ENCODE measurements at places on chromosomes 4 and X.
A peak's percentile ranks its signal among the peaks of the same experiment; 100 is the strongest.

DNA sequence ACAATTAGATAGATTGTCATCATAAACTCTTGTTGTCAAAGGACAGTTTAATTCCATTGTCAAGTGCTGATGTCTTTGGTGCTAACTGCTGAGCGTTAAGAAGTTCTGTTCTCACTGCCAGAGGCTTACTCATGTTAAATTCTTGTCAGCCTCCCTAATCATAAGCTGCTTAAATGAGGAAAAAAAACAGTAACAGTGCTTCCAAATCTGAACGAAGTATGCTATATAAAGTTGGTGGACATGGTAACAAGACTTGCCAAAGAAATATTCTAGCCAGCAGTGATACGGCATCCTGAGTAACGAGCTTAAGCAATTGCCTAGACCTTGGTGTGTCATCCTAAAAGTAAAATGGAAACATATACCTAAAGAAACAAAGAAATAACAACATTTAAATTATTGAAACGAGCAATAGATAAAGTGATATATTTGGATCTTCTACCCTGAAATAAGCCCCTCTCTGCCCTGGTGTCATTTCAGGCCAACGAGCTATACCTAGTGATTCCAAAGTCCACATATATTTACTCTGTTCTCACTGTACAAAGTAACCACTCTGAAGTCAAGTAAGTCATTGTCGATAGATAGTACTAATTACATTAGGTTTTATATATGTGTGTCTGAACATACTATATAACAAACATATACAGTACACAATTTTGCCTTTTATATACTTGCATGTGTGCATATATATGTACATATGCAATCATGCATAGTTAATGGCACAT, 339.7 kb upstream of the HS3ST1 start:
- no peak overlapping the region for H3K4me3 ChIP-seq
- no peak overlapping the region for H3K27ac ChIP-seq
- no peaks in the 10 kb centered on the region for H3K36me3 ChIP-seq
- no peaks in the 10 kb centered on the region for H3K27me3 ChIP-seq
- no peak for DNase-seq
- no peaks in the 10 kb centered on the region for H3K4me1 ChIP-seq

- no peaks in the 10 kb centered on the region for H3K27me3 ChIP-seq
- H3K4me1 ChIP-seq, result no peaks in the 10 kb centered on the region
- no peak for DNase-seq
These were observed 7.2 kb upstream of the PNMA3 start for GRCh38 chrX:153049093-153049492.

- H3K27me3 ChIP-seq, result no peaks in the 10 kb centered on the region
- H3K4me3 ChIP-seq, result no peak overlapping the region
- DNase-seq, result no peak
- H3K36me3 ChIP-seq, result no peaks in the 10 kb centered on the region
These were observed 156.9 kb downstream of the CBR4 start for GRCh38 chr4:168852933-168853713.

- no peak overlapping the region for H3K27ac ChIP-seq
- H3K4me3 ChIP-seq, result no peak overlapping the region
- H3K4me1 ChIP-seq, result no peaks in the 10 kb centered on the region
- H3K36me3 ChIP-seq, result no peaks in the 10 kb centered on the region
These were observed 49.8 kb upstream of the SEC24B start for GRCh38 chr4:109383823-109384222.

- DNase-seq, result no peak
- no peak overlapping the region for H3K4me3 ChIP-seq
These were observed 53.1 kb downstream of the CHRNA9 start for GRCh38 chr4:40388239-40388638.

DNA sequence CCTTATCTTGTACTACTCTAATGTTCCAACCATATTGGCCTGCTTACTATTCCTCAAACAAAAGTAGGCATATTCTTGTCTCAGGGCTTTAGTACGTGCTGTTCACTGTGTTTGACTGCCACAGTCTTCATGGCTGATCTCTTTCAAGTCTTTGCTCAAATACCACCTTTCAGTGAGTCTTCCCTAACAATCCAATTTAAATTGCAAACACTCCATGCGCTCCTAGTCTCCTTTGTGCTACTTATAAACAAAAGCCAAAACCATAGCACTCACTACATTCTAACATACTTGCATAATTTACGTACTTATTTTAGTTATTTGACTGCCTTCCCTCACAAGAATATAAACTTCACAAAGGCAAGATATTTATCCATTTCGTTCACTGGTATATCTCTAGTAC, 1.7 kb upstream of the ART3 start:
- no peak for DNase-seq
- no peaks in the 10 kb centered on the region for H3K36me3 ChIP-seq
- H3K27me3 ChIP-seq, result no peaks in the 10 kb centered on the region
- H3K4me3 ChIP-seq, result no peak overlapping the region
- no peak overlapping the region for H3K27ac ChIP-seq

GRCh38 chr4:121651597-121651996, 45.2 kb downstream of the ANXA5 start:
- H3K36me3 ChIP-seq, result no peaks in the 10 kb centered on the region
- no peak overlapping the region for H3K4me3 ChIP-seq
- peaks cover 3% of the 10 kb centered on the region for H3K4me1 ChIP-seq

DNA sequence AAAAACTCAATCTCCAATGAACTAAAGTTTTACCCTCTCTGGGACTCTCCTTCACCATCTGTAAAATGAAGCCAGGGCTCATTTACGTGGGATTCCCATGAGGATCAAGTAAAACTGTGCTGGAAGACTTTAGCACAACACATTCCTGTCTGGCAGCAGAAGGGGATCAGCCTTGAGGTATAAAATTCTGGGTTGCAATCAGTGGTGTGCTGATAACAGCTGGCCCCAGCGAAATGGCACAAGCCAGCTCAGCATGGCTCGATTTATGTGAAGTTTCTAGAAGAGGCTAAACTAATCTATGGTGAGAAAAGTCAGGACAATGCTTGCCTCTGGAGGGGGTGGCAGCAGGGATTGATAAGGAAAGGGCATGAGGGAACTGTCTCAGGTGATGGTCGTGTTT, 28.4 kb downstream of the ZNF630 start:
- H3K27ac ChIP-seq, result no peak overlapping the region
- no peaks in the 10 kb centered on the region for H3K4me1 ChIP-seq
- H3K27me3 ChIP-seq, result no peaks in the 10 kb centered on the region
- H3K4me3 ChIP-seq, result no peak overlapping the region
- H3K36me3 ChIP-seq, result no peaks in the 10 kb centered on the region
- DNase-seq, result no peak

DNA sequence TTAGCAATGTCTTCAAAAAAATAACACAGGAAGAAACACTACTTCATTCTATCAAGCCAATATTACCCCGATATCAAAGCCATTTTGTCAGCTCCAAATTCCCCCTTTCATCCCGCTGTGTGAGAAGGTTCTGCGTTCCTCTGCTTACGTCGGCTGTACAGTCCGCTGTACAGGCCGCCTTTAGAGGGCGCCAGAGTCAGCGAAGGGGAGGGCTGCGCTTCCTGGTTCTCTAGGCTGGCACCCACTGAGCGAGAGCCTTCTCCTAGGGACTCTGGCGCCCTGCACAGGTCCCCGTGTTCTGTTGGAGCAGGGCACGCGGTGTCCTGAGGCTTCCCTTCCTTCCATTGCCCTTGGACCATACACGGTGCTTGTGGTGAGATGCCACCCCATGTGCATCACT, 25.3 kb upstream of the CT45A1 start:
- no peaks in the 10 kb centered on the region for H3K36me3 ChIP-seq
- no peak for DNase-seq
- no peaks in the 10 kb centered on the region for H3K4me1 ChIP-seq
- H3K4me3 ChIP-seq, result no peak overlapping the region
- H3K27ac ChIP-seq, result no peak overlapping the region

- peak; percentile 30 for DNase-seq
- no peak overlapping the region for H3K4me3 ChIP-seq
- no peak overlapping the region for H3K27ac ChIP-seq
These were observed 34.7 kb upstream of the NYX start for GRCh38 chrX:41412261-41413081.

DNA sequence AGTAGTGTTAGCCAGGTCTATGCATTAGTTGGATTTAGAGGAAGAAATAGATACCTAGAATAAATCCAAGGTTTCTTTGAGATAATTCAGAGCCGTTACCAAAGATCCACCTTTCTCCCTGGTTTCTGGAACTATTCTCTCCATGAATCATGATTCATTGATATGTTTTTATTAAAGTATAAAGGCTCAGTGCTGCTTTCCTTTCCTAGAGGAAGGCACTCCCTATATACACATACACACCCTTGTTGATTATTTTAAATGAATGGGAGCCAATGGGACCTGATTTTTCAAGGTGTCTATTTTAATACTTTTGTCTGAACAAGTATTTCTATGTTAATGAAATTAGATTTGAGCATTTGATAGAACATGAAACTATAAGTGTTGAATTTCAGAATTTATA, 146.8 kb upstream of the SPRY1 start:
- H3K36me3 ChIP-seq, result no peaks in the 10 kb centered on the region
- H3K4me3 ChIP-seq, result no peak overlapping the region
- DNase-seq, result no peak
- peak overlapping the region; percentile 37 for H3K27ac ChIP-seq
- peaks cover 32% of the 10 kb centered on the region for H3K4me1 ChIP-seq
- no peaks in the 10 kb centered on the region for H3K27me3 ChIP-seq

DNA sequence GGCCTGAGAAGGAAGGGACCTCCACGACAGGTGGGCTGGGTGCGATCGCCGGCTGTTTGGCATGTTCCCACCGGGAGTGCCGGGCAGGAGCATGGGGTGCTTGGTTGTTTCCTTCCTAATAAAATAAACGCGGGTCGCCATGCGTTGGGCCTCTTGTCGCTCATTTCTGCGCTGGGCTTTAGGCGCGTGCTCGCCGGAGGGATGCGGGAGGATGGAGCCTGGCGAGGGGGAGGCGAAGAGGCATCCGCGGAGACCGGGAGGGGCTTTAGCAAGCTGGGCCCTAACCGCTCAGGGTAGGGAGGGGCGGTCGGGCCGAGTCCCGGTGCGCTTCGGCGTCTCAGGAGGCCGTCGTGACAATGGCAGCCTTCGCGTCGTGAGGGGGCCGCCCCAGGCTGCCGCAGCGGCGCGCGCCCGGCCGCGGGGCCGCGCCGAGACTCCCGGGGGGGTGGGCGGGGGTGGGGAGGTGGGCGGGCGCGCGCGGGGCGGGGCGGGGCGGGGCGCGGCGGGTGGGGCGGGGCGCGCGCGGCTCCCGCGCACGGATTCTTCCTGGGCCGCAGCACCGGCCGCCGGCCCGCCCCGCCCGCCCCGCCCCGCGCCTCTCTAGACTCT, 476 bp upstream of the GDI1 start:
- peaks cover 23% of the 10 kb centered on the region for H3K36me3 ChIP-seq
- H3K4me3 ChIP-seq, result peak overlapping the region; percentile 96
- peak overlapping the region; percentile 83 for H3K27ac ChIP-seq
- DNase-seq, result no peak
- H3K27me3 ChIP-seq, result no peaks in the 10 kb centered on the region

- H3K27me3 ChIP-seq, result no peaks in the 10 kb centered on the region
- DNase-seq, result no peak
- H3K4me1 ChIP-seq, result no peaks in the 10 kb centered on the region
- H3K4me3 ChIP-seq, result no peak overlapping the region
- no peaks in the 10 kb centered on the region for H3K36me3 ChIP-seq
- H3K27ac ChIP-seq, result no peak overlapping the region
These were observed 116.8 kb upstream of the SHISA3 start for GRCh38 chr4:42280327-42281095.

GRCh38 chr4:83071116-83071515, 36.1 kb downstream of the COPS4 start:
- no peaks in the 10 kb centered on the region for H3K4me1 ChIP-seq
- H3K36me3 ChIP-seq, result peaks cover 95% of the 10 kb centered on the region
- H3K27ac ChIP-seq, result no peak overlapping the region
- H3K27me3 ChIP-seq, result no peaks in the 10 kb centered on the region
- no peak for DNase-seq

- H3K27ac ChIP-seq, result no peak overlapping the region
- no peaks in the 10 kb centered on the region for H3K4me1 ChIP-seq
- no peaks in the 10 kb centered on the region for H3K27me3 ChIP-seq
- DNase-seq, result no peak
- no peak overlapping the region for H3K4me3 ChIP-seq
These were observed 594.3 kb upstream of the DIPK2B start for GRCh38 chrX:45794995-45795337.

DNA sequence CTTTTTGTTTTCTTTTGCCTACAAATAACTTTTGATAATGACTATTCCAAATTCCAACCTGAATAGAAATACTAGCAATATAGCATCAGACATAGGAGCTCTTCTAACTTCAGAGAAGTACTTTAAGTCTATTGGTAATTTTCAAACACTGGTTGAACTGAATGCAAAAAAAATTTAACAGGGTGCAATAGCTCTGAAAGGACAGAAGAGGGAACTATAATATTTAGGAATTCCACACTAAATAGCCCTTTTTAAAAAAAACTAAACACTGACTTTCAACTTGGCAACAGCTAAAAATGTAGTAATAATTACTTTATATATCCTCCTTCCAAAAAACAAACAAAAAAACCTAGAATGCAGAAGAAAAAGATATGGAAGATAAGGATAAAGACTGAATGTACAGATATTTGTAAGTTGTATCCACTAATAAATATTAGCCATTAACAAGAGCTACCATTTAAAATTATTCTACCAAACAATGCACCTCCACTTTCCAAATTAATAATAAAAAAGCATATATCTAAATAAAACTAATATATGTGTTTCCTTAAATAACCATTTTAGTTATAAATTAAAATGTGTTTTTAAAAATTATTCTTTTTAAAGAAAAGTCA, 81.4 kb downstream of the FBXW7 start:
- no peaks in the 10 kb centered on the region for H3K27me3 ChIP-seq
- no peak overlapping the region for H3K27ac ChIP-seq

DNA sequence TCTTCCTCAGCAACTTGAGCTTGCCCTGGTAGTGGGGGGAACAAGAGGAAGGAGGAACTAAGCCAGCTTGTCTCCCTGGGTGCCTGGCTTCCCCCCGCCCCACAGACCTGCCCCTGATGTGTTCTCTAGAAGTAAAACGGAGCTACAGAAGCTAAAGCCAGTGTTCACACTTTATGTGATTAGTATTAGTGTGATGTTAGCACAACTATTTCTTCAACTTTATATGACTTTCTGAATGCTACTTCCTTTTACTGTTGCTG, 10.7 kb downstream of the RGS12 start:
- no peak overlapping the region for H3K27ac ChIP-seq
